Activated naive CD8-positive, alpha-beta T cell treated with anti-CD3 and anti-CD28 coated beads, Interleukin-2, amount 10 ng/mL, durations not matched to agents 7 days and 5 days (primary cell): ENCODE measurements at places on chromosomes 3 and 15. TPM values are rescaled to one million over a fixed set of nuclear protein-coding genes. Genes with fewer than 3 reads are reported as not detected.

GRCh38 chr3:72308641-72309040 is 523.7 kb upstream of the PROK2 start:
- no peak for DNase-seq
- H3K27ac ChIP-seq, result no peak overlapping the region
- H3K36me3 ChIP-seq, result peaks cover 3% of the 10 kb centered on the region
- H3K4me3 ChIP-seq, result no peak overlapping the region

MEIS2 gene
- total RNA-seq, result not detected

MGLL gene
- total RNA-seq, result 2.1 TPM

DNA sequence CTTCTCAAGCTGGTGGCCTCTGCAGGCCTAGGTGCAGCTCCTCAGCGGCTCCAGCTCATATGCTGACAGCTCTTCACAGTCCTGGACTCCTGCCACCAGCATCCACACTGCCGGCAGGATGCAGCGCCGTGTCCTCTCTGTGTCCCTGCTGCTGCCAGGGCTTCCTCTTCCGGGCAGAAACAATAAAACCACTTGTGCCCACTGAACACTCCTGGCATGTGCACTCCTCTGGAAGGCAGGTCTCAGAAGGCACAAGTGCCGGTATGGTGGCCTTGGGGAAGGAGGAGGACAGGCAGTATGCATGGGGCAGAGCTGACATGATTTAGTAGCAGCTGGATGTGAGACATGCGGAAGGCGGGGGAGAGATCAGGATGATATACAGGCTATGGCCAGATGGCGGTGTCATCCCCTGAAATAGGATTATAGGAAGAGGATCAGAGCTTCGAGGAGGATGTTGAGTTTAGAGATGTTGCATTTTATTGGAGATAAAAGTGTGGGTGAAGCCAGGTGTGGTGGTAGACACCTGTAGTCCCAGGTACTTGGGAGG is 7.5 kb upstream of the MAN2A2 start:
- no peaks in the 10 kb centered on the region for H3K27me3 ChIP-seq
- peaks cover 1% of the 10 kb centered on the region for H3K36me3 ChIP-seq
- no peak for DNase-seq

DNA sequence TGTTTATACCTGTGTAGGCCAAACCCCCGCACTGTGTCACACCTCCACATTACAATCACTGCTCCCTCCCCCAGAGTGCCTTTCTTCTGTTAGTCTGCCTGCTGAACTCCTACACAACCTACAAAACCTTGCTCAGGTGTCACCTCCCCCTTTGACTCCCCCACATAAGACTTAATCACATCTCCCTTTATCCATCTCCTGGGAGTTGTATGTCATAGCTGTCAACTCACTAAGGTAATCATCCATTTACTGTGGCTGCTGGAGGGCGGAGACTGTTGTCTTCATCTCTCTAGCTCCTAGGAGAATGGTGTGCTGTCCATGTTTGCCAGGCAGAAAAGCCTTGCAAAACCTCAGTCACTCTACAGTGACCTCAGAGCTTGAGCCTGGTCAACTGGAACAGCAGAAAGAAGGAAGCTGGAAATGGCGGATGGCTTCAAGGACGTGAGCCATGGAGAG is 43.8 kb downstream of the ZNF710 start:
- H3K27me3 ChIP-seq, result no peaks in the 10 kb centered on the region
- DNase-seq, result no peak
- H3K36me3 ChIP-seq, result no peaks in the 10 kb centered on the region
